Heart right ventricle (tissue), 16 donors: ENCODE measurements at places on chromosomes 11 and 22.

GRCh38 chr11:73578592-73579185, 19.2 kb downstream of the FAM168A start:
- no peak for DNase-seq
- H3K27me3 ChIP-seq = no peaks in the 10 kb centered on the region
- no peaks in the 10 kb centered on the region for H3K4me1 ChIP-seq
- H3K36me3 ChIP-seq = no peaks in the 10 kb centered on the region

- H3K27me3 ChIP-seq = peaks cover 6% of the 10 kb centered on the region
- H3K36me3 ChIP-seq = no peaks in the 10 kb centered on the region
- H3K4me3 ChIP-seq = no peak overlapping the region
- no peak overlapping the region for H3K27ac ChIP-seq
Measured at GRCh38 chr22:22067192-22067591, 84.6 kb upstream of the TOP3B start.

- no peak overlapping the region for H3K4me3 ChIP-seq
- H3K27ac ChIP-seq = no peak overlapping the region
- H3K27me3 ChIP-seq = peaks cover 14% of the 10 kb centered on the region
- no peak for DNase-seq
- no peaks in the 10 kb centered on the region for H3K36me3 ChIP-seq
Measured at GRCh38 chr22:43736651-43737050, 75.5 kb downstream of the EFCAB6 start.

- no peak overlapping the region for H3K4me3 ChIP-seq
- no peak overlapping the region for H3K27ac ChIP-seq
- no peaks in the 10 kb centered on the region for H3K27me3 ChIP-seq
- H3K36me3 ChIP-seq = no peaks in the 10 kb centered on the region
- DNase-seq = no peak
Measured at GRCh38 chr11:33025339-33025722, 9.7 kb downstream of the DEPDC7 start.

DNA sequence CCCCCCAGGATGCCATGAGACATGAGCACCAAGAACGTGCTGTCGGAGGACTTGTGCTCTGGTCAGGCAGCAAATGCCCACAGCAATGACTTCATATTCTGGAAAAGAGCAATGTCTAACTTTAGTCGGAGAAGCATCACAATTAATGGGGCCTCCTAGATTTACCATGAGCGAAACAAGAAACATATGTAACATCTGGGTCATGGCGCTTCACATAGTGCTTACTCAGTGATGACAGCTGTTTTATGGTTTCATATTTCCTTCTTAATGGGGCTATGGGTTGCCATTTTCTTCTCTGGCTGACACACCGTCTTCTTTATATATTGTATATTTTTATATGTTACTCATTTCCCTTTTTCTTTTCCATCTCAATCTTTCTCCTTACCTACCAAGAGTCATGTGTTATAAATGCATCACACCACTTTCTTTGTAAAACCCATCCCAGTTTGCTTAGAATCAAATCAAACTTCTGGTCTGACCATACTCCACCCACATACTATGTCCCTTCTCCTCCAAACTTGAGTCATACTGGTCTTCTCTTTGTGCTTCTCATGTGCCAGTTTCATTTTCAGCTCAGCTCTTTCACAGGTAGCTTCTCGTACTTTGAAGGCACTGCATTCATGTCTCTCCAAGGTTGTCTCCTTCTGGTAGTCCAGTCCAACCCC, 9.4 kb upstream of the CASP12 start:
- no peak overlapping the region for H3K27ac ChIP-seq
- no peak overlapping the region for H3K4me3 ChIP-seq
- H3K27me3 ChIP-seq = no peaks in the 10 kb centered on the region
- DNase-seq = no peak

GRCh38 chr22:39815932-39816331, 77.6 kb downstream of the ENTHD1 start:
- no peaks in the 10 kb centered on the region for H3K36me3 ChIP-seq
- H3K27me3 ChIP-seq = peaks cover 28% of the 10 kb centered on the region
- H3K4me1 ChIP-seq = no peaks in the 10 kb centered on the region
- no peak overlapping the region for H3K4me3 ChIP-seq

GRCh38 chr11:118639899-118640298, 32.5 kb downstream of the PHLDB1 start:
- DNase-seq = no peak
- H3K4me1 ChIP-seq = peaks cover 25% of the 10 kb centered on the region
- H3K27me3 ChIP-seq = no peaks in the 10 kb centered on the region

DNA sequence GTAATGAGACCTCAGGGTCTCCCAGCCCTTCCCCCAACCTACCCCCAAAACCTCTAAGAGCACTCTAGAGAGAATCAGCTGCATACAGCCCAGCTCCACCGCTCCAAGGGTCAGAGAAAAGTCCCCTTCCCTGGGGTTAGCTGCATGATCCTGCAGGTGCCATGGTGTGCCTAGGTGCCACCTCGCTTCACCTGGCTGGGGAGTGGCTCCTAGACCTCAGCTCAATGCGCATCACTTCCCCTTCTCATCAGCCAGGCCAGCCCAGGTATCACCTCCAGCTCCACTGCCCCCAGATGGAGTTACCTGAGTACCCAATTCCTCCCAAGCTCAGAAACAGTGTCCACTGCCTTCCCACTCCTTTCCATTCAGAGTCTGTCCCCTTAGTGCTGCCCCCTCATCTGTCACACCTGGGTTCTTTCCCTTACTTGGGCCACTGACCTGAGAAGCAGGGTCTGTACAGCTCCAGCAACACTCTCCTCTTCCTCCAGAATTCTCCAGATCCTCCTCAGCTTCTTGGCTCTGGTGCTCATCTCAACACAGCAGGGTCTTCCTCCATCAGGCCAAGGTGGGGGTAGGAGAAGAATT, 1.3 kb downstream of the STARD10 start:
- peak overlapping the region; percentile 91 for H3K27ac ChIP-seq
- H3K4me1 ChIP-seq = peaks cover 39% of the 10 kb centered on the region
- H3K4me3 ChIP-seq = no peak overlapping the region
- H3K27me3 ChIP-seq = no peaks in the 10 kb centered on the region
- no peaks in the 10 kb centered on the region for H3K36me3 ChIP-seq

GRCh38 chr11:28759311-28759710, 651.1 kb downstream of the METTL15 start:
- H3K27me3 ChIP-seq = no peaks in the 10 kb centered on the region
- no peaks in the 10 kb centered on the region for H3K4me1 ChIP-seq
- no peak for DNase-seq
- H3K4me3 ChIP-seq = no peak overlapping the region

GRCh38 chr11:20762116-20762844, 92.9 kb downstream of the NELL1 start:
- H3K36me3 ChIP-seq = no peaks in the 10 kb centered on the region
- no peak overlapping the region for H3K4me3 ChIP-seq
- no peaks in the 10 kb centered on the region for H3K4me1 ChIP-seq

DNA sequence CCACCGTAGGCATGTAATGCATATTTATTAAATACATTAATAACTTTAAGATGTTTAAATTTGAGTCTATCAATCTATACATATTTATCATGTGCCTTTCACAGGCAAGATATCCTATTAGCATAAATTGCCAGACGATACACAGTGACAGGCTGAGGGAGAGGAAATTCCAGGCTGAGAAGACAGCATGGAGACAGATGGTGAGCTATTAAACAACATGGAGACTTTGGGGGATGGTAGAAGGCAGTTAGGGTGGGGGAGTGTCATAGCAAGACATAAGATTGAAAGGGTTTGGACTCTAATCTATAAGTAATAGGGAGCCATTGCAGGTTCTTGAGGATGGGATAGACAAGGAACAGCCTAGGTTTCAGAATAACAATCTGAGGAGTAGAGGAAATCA, 138.5 kb downstream of the NXPE2 start:
- no peaks in the 10 kb centered on the region for H3K36me3 ChIP-seq
- no peak overlapping the region for H3K27ac ChIP-seq
- no peak for DNase-seq
- H3K4me3 ChIP-seq = no peak overlapping the region

GRCh38 chr11:15987046-15987445, 369.3 kb downstream of the SOX6 start:
- H3K4me3 ChIP-seq = no peak overlapping the region
- H3K27ac ChIP-seq = no peak overlapping the region
- peaks cover 18% of the 10 kb centered on the region for H3K36me3 ChIP-seq

DNA sequence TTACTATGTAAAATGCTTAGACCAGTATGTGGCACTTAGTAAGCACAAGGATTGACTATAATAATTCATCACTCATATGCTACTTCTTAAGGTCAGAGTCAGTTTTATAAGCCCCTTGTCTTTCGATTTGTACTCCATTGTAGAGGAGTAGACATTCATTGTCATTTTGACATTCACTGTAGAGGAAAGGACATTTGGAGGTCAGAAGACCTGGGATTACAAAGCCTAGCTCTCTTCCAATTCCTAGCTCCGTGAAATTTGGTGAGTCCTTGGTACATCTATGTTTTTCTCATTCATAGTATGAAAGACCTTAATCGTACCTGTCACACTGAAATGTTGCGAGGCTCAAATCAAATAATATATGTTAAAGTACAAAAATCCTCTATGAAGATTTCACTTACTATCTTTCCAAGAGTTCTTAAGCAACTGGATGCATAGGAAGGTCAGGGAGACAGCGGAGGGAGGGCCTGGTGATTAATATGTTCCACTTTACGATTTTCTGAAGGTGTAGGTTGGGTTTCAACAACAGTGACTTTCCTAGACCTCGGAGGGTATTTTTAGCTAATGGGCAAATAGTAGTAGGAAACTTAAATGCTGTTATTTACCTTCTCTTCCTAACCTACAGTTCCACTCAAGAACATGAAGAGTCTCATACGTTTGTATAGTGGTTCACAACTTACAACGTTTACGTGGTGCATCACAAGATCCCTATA, 1.4 kb upstream of the EMSY start:
- peaks cover 14% of the 10 kb centered on the region for H3K4me1 ChIP-seq
- H3K4me3 ChIP-seq = peak overlapping the region; percentile 98
- no peak overlapping the region for H3K27ac ChIP-seq
- no peak for DNase-seq
- no peaks in the 10 kb centered on the region for H3K27me3 ChIP-seq

GRCh38 chr22:44692662-44693007, 9.4 kb upstream of the PRR5 start:
- H3K4me1 ChIP-seq = no peaks in the 10 kb centered on the region
- peaks cover 5% of the 10 kb centered on the region for H3K27me3 ChIP-seq
- DNase-seq = no peak
- H3K27ac ChIP-seq = no peak overlapping the region

GRCh38 chr11:77035580-77035979, 1.4 kb downstream of the B3GNT6 start:
- no peak overlapping the region for H3K27ac ChIP-seq
- H3K4me1 ChIP-seq = peaks cover 6% of the 10 kb centered on the region
- DNase-seq = no peak
- no peaks in the 10 kb centered on the region for H3K36me3 ChIP-seq
- peaks cover 50% of the 10 kb centered on the region for H3K27me3 ChIP-seq
- no peak overlapping the region for H3K4me3 ChIP-seq

DNA sequence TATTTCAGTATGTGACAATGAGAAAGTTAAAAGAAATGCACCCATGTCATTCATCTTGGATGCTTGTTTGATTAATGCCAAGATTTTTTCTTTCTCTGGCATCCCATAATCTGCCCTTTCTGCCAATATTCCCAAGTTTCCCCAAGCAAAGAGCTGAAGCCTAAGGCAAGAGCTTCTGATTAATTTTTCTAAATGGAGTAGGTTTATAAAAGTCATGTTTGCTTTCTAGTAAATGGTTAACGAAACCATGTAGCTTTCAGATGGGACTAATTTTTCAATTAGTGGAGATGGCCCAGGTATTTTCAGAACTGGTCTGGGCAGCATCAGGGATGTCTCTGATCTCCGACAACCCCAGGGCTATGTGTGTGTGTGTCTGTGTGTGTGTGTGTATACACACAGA, 55.3 kb downstream of the LRRC4C start:
- H3K4me3 ChIP-seq = no peak overlapping the region
- DNase-seq = no peak
- H3K4me1 ChIP-seq = no peaks in the 10 kb centered on the region
- H3K27ac ChIP-seq = no peak overlapping the region
- H3K36me3 ChIP-seq = no peaks in the 10 kb centered on the region
- no peaks in the 10 kb centered on the region for H3K27me3 ChIP-seq

GRCh38 chr11:9377036-9377435, 7.4 kb upstream of the IPO7 start:
- H3K4me3 ChIP-seq = no peak overlapping the region
- DNase-seq = no peak
- H3K27ac ChIP-seq = no peak overlapping the region
- no peaks in the 10 kb centered on the region for H3K36me3 ChIP-seq

GRCh38 chr11:69049490-69049867, 747 bp downstream of the TPCN2 start:
- peak overlapping the region; percentile 90 for H3K4me3 ChIP-seq
- peaks cover 2% of the 10 kb centered on the region for H3K36me3 ChIP-seq
- DNase-seq = no peak
- peaks cover 43% of the 10 kb centered on the region for H3K4me1 ChIP-seq
- H3K27me3 ChIP-seq = no peaks in the 10 kb centered on the region
